ENCODE measurements at places on chromosomes 5 and 9.

DNA sequence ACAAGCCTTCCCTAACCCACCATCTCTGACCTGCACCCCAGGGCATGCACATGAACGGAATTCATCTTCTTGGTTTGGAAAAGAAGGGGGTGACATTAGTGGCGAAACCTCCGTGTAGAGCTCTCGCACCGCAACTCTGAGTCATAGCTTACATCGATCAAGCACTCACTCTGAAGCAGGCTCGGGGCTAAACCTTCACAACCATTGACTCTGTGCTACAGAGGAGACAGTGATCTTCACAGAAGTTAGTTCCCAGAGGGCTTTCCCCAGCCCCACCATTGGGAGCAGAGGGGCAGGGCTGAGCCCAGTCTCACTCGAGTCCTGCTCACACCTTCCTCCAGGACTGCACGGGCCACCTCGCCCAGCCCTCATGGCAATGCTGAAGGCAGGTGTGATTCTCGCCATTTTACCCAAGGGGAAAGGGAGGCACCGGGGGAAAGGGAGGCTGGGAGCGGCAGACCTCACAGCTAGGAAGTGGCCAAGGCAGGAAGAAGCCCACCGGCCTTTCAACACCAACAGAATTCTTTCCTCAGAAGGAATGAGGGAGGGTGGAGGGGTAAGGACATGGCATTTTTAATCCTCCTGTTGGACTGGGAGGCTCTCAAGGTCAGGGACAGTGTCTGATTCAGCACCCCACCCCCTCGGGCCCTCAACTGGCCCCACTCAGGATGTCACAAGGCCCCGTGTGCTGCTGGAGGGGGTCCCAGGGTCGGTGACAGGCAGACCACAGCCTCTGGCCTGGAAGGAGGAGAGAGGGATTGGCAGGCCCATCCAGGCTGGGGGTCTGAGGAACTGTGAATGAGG, 25.9 kb upstream of the IL17B start:
- no peak for DNase-seq

DNA sequence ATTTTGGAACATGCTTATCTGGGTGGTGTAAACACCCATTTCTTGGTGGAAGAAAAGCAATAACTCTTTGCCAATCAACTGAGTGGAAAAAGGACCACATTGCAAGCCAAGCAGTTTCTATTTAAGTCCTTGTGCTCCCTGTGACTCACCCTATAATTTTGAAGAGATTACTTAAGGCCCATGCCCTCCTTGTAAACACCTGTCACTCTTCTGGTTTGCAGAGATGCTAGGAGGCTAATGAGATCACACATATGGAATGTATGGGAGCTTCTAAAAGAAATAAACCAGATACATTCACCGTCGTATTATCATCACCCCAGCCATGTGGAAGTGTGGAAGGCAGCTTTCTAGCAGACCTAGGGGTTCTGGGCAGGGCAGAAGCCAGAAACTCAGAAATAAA, 337.1 kb downstream of the GADD45G start:
- DNase-seq, result no peak

DNA sequence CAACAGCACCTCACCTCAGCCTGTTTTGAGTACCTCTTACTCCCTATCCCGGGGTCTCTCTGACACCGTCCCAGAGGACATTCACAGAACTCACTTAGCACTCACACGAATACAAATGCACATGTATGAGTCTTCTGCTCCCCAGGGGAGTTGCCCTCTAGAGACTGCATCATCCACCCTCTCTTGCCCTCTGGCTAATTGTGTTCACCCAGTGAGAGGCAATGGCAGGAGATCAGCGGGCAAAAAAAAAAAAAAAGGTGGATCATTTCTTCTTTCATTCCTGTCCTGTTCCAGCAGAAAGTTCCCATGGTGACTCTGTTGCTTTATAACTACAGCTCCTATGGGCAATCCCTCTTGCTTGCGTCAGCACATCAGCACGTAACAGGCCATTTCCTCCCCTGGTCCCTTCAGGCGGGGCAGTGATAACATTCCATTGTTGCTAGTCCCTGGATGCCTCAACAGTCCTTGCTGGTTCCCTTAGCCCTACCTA, 23.5 kb upstream of the SNX2 start:
- no peak for DNase-seq

DNA sequence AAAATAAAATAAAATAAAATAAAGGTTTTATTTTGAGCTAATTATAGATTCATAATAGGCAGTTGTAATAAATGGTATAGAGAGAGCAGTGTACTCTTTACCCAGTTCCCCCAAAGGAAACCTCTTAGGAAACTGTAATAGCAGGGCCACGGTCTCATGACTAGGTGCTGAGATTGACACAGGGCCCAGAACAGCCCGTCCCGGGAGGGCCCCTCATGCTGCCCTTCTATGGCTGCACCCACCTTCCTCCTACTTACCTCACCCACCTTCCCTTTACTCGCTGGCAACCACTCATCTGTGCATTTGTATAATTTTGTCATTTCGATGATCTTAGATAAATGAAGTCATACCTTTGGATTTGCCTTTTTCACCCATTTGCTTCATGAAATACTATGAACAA, 16.1 kb downstream of the CACNA1B start:
- DNase-seq, result no peak

DNA sequence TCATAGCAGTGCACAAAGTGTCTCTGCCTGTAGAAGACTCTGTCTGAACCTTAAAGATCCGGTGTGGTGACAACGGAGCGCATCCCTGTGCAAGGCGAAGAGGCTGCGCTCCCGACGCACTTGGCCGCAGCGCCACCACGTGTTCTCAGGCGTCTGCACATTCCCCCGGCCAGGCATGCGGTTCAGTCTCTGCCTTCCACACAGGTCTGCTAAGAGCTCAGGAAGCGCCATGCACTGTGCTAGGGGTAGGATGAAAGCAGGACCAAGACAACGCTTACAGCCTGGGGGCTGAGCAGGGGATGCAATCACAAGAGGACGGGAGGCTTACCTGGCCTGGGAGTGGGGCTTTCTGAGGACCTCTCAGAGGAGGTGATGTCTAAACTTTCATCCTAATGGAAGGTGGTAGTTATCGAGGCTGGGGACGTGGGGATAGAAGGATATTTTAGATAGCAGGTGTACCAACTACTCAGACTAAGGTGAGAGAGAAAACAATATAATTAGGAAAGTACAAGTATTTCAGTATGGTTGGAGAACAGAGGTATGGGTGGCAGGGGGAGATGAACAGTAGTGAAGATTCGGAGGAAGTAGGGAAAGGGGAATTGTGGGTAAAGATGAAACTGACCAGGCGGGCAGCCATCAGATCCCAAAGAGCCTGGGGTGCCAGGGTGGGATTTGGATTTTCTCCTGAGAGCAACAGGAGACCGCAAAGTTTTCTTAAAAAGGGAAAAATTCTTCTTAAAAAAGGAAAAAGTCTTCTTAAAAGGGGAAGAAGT, 13.3 kb downstream of the CAPSL start:
- peak; percentile 78 for DNase-seq

GRCh38 chr5:132209901-132210545, 17.6 kb downstream of the P4HA2 start:
- no peak for DNase-seq

GRCh38 chr5:153618867-153619266, 128.4 kb downstream of the GRIA1 start:
- DNase-seq, result no peak

DNA sequence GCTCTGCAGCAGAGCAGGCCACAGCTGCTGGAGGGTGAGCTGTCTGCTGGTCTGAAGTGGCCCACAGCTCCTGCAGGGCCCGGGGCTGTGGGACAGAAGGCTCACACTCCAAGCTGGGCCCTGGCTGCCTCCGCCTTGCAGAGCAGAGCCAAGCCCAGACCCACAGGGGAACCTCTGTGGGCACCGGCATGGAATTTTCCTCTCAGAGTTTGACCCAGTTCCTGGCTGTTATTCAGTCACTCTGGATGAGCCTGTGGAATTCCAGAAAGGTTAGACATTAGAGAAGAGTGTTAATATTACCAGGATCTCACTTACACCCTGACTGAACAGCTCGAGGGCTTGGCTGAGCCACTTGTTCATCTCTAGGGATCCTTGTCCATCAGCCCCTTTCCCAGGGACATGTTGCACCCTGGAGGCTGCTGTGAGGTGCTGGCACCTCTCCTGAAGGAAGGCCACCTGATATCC, 17.5 kb downstream of the IL9 start:
- no peak for DNase-seq

- no peak for DNase-seq
Measured at GRCh38 chr5:178230879-178231538, 1.6 kb downstream of the PHYKPL start.

- DNase-seq, result no peak
Measured at GRCh38 chr5:121019734-121020133, 555.6 kb downstream of the PRR16 start.

GRCh38 chr5:154794525-154795234, 39.5 kb downstream of the LARP1 start:
- DNase-seq, result no peak

DNA sequence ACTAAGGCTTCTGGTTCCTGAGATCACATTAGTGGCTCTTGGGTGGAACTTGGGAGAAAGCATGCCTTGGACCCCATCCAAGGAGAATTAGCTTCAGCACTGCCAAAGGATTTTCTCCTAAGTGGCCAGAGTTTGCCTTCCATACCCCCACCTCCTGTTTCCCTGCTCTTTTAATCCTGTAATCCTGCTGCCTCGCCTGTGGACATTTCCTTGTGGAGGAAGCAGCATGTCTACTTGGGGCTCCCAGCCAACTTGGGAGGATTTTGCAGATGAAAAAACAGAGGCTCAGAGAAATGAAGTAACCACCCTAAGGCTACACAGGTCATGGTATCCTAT, 1.6 kb downstream of the ARSI start:
- no peak for DNase-seq

GRCh38 chr5:76765249-76765648, 49.3 kb downstream of the F2R start:
- DNase-seq, result no peak

DNA sequence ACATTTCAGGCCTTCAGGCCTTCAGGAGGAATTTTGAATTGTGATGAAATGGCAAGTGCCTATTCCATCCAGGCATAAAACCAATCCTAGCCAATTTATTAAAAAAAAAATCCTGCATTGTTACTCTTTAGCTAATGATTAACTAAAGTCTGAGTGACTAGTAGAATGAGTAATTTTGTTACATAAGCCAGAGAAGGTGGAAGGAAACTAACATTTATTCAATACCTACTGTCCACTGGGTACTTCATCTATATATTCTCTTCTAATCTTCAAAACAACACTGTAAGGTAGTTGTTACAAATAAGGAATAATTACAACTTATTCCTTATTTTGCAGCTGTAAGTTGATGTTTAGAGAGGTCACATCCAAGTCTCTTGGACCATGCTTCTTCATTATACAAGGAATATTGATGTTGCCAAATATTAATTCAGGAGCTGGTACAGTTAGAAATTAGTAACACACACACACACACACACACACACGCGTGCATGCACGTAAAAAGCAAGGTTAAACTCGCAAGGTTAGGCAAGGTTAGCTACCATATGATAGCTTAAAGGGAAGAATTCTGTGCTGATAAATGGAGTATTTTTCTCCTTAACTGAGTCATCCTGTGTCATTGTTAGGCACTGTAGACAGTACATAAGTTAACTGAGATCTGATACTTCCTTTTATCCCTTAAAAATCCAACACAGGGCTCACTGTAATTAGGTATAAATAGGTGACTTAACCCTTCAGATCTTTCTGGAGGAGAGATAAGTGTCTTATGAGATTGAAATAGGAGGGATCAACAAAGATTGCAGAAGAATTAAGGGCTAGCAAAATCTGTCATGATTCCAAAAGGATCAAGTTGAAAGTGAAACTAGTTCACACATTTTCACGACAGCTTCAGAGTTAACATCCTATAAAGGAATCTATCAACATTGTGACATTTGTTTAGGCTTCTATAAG, 596.9 kb downstream of the PDE4D start:
- DNase-seq, result no peak

DNA sequence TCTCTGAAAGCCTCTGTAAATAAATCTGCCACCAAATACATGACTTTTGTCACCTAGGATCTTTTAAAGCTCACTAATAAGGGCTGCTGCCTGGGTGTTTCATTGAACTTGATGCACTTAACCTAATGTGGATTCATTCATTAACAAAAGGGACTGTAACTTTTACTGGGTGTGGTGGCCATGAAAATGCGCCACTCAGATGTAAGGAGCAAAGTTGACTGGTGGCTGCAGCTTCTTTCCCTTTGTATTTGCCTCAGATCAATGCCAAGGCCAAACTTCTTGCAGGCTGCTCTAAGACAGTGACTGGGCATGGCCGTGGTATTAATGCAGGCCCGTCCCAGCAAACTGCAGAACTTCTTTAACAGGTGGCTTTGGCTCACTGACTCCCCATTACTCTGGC, 22.9 kb downstream of the FAM240B start:
- no peak for DNase-seq

- DNase-seq, result no peak
Measured at GRCh38 chr5:150114102-150114641, 27.8 kb upstream of the CSF1R start.

GRCh38 chr5:150473673-150474358, 24.3 kb upstream of the RPS14 start:
- DNase-seq, result no peak

DNA sequence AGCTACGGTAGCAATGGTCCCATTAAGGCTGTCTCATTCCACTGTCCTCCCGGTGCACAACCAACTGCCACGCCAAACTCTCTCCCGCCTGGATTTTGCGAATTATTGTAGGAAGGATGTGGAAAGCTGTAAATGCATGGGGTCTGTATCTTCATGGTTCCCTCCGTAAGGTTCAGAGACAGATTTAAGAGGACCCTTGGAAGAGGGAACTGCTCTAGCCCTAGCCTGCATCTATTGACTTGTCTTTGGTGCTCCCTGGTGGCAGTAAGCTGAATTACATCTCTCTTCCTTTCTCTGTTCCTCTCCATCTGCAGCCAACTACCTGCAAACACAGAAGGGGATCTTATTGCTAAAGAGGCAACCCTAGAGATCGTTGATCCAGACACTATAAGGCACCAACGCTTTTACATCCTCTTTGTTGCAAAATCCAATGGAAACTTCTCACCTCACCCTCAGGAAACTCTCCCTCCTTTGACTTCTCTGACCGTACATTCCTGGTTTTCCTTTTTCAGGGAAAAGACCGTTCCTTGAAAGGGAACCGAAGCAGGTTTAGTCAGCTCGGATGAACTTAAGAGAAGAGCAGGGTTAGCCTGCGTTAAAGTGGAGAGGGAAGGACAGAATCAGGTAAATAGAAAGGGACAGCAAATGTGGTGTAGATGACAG, 11.9 kb downstream of the CAPSL start:
- DNase-seq, result no peak

All from stimulated activated CD8-positive, alpha-beta memory T cell treated with anti-CD3 and anti-CD28 coated beads, Interleukin-7, amount 100 ng/mL, for 4 hours (primary cell).